ENCODE measurements at places on chromosomes 7 and 10.

DNA sequence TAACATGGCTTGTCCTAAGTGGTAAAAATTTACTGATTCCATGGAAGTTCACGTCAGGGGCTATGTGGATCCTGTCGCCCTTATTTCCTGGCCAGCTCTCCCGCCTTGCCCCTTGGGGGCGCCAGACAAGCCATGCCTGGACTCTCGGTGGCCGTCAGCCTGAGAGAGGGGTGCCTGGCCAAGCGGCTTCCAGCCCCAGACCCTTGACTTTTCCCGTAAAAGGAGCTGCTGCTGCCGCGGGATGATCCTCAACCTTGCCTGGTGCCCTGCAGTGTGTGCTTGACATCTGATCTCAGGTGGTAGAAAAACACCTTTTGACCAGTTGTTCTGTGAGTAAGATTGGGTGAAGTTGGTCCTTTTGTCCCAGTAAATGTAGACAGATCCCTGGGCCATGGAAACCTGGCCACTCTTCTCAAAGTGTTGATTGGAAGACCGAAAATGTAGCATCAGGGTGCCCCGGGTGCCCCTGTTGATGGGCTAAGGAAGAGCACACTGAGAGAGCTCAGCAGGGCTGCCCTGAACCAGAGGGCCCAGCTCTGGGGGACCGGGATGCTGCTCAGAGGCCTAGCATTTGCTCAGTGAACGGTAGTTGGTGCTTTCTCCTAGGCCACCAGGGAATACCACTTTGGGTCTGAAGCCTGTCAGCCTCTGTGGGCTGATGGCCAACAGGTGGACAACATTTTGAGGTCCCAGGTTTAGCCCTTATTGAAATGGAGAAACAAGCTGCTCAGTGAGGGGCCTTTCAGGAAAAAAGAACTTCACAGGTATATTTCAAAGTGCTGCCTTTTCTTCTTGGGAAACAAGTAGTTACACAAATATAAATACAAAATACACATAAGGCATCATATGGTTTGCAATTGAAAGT, 162.5 kb downstream of the LRMDA start:
- no peak for DNase-seq

GRCh38 chr7:130292682-130293257, at the start of gene CPA4:
Gene CPA4, plus strand, starts transcription at chr7:130293161. Its CDS starts 20 bp downstream, at chr7:130293181.
- no peak for DNase-seq

DNA sequence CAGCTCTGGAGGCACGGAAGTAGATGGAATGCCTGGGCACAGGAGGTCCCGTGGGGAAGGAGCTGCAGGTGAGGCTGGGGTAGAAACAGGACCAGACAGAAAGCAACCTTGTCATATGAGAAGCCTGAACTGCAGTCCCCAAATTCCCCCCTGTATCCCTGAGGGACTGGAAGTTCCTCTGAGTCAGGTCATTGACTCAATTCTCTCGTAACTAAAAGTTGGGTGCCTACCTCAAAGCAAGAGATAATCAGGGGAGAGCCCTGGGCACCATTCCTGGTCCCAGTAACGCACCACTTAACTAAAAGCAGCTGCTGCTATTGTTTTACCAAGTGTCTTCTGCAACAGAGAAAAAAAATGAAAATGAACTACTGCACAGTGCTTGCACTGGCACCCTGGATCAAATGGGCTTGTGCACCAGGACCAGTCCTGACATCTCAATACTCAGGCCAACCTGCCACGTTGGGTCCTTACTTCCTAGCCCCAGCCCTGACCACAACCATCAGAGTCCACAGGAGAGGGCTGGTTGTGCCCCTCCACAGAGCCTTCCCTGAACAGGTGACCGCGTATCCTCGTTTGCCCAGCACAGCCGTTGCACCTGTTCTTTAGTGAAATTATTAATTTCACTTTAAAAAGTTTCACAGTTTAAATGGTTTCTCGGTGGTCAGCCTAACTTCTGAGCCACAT, 79.3 kb downstream of the GRID1 start:
- no peak for DNase-seq

- no peak for DNase-seq
These were observed 43.4 kb upstream of the DNAJB6 start for GRCh38 chr7:157293413-157293788.

GRCh38 chr7:81002421-81002820, 83.6 kb upstream of the SEMA3C start:
- no peak for DNase-seq

- DNase-seq, result no peak
These were observed 68.2 kb downstream of the ENO4 start for GRCh38 chr10:116917481-116917880.

DNA sequence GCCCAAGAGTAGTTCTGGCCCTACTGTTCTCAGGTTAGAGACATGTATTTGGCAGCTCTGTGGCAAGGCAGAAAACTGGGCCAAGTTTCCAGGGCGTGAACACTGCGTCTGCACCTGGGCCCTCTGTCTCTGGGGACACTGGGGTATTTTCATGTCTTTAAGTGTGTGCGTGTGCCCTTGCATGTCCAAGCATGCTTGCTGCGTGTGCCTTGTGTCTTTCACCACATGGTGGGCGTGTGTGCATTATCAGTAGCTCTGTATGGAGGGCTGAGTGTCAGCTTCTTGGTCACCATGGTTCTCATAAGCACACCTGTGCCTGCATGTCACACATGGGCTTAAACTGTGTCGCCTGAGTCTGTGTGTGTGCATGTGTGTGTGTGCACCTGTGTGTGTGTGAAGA, 69.3 kb downstream of the HIPK2 start:
- DNase-seq, result no peak

- no peak for DNase-seq
These were observed 343.0 kb upstream of the NPSR1 start for GRCh38 chr7:34315032-34315431.

- DNase-seq, result no peak
These were observed 987.9 kb downstream of the CCSER2 start for GRCh38 chr10:85316276-85316675.

- no peak for DNase-seq
These were observed 120.3 kb downstream of the ZNF438 start for GRCh38 chr10:30911303-30911863.

All from CD4-positive, alpha-beta T cell treated with Interleukin-10 for 1 hour (primary cell).